Gastroesophageal sphincter (tissue), 4 donors: ENCODE measurements at places on chromosomes 6 and 20.

- ATAC-seq, result no peak
Observed at GRCh38 chr20:7866285-7866684, 74.0 kb downstream of the HAO1 start.

DNA sequence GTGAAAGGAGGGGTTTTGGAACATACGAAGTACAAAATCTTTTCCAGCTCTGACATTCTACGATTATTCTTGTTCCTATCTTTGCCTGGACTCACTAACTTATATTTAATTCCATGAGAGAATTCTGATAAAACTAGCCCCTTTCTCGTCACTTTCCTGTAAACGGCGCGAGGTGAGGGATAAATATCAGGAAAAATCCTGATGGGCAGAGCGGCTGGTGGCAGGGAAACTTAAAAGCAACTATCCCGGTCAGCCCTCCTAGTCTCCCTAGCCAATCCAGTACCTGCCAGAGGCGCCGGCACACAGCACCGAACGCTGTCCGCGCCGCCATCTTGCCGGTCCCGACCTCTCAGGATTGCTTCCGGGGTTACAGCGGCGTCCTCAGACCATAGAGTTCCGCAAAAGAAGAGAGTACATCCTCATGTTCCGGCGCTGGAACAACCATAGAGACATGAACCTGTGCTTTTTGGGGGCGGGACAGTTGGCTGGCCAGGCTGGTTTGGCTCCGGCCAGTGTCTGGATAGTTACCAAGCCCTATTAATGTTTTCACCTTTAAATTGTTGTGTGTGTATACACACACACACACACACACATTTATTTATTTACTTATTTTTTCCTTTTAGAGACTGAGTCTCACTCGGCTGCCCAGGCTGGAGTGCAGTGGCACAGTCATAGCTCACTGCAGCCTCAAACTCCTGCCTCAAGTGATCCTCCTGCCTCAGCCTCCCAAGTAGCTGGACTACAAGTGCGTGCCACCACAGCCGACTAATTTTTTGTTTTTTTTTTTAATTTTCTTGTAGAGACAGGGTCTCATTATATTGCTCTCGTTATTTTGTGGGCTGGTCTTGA lies at the start of gene MRPS10:
MRPS10 (minus strand) TSS at position 343 of the 849 bp plus-strand sequence; CDS start at position 331, 12 bp downstream.
- ATAC-seq, result peak; percentile 99

GRCh38 chr20:33908868-33909267 lies 84.8 kb upstream of the RALY start:
- no peak for ATAC-seq

DNA sequence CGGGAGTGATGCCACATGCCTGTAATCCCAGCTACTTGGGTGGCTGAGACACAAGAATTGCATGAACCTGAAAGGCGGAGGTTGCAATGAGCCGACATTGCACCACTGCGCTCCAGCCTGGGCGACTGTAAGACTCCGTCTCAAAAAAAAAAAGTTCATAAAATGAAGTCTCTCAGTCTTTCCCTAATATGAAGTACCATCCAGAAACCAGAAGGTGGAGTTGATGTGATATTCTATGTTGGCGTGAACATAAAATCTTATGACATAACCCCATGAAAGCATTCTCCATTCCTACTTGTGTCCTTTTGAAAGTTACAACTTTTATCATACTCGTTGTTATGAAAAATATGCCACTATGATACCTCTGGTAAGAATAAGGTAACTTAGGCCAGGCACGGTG lies 5.7 kb downstream of the SOD2 start:
- no peak for ATAC-seq

- ATAC-seq, result no peak
Observed at GRCh38 chr6:81909981-81910900, 157.8 kb upstream of the TENT5A start.

DNA sequence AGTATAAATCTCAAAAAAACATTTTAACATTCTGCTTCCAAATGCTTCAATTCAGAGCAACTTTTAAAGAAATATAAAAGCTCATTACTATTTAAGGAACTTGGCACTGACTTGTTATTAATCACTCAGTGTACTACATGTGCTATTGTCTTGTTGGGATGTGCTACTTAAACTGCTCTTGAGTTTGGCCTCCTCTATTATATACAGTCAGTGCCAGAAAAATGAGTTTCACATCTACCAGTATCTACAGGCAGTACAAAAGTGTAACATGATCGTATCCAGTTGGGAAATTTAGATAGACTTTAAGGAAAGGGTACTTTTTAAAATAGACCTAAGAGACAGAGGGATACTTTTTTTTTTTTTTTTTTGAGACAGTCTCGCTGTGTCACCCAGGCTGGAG lies 627.3 kb upstream of the SLC35B3 start:
- ATAC-seq, result no peak

GRCh38 chr20:46994341-46994740 lies 99.7 kb downstream of the EYA2 start:
- ATAC-seq, result no peak

- peak; percentile 42 for ATAC-seq
Observed at GRCh38 chr6:147204060-147204785, at the start of gene STXBP5. TSS of gene STXBP5 (plus strand) at chr6:147204417. CDS start at chr6:147204533, 116 bp downstream.

DNA sequence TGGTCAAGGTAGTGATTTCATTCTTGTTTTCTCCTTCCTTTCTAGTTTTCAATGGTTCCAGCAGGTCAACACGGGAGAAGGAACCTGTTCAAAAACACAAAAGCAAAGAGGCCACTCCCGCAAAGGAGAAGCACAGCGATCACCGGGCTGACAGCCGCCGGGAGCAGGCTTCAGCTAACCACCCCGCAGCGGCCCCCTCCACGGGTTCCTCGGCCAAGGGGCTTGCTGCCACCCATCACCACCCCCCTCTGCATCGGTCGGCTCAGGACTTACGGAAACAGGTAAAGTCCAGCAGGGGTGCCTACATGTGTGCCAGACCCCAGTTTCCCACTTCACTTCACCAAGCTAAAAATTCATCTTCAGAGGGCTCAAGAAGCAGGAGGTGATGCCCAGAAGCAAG lies 175.6 kb downstream of the DTNBP1 start:
- ATAC-seq, result no peak
